NCI-H526 (cell line): ENCODE measurements at places on chromosomes 3 and 15.

DNA sequence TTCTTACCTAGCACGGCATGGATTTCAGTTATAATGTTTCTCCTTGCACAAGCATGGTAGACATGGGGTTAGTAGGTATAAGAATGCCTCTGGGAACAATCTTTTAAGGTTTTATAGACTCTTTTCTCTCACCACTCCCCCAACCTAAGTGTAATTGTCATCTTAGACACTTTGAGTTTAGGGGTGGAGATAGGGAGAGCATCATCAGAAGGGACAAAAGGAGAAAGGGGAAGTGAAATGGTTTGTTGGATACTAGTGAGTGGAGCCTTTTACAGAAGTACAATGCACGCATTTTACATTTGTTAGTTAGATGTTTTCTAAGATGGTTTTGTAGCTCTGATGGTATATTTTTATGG, 189.2 kb downstream of the TP63 start:
- DNase-seq = no peak

GRCh38 chr3:36817806-36818533, 53.6 kb upstream of the DCLK3 start:
- DNase-seq = peak; percentile 23

DNA sequence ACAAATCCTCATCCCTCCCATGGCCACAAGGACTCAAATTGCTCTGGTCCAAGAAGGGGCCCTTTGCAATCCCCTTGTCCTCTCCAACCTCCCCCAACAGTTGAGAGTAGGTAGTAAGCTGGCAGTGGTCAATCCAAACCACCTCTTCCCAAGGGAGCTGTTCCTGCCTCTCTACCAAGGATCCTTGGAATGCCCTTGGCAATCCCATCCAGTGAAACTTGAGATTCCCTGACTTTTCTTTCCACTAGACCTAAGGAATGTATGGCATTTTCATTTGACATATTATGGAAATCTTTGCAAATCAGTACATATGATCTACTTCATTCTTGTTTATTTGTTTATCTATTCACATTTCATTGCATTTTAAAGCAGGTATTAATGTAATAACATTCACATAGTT, 4.8 kb upstream of the RBP2 start:
- no peak for DNase-seq

- DNase-seq = no peak
Measured at GRCh38 chr3:97470481-97470880, 294.1 kb upstream of the ARL6 start.

DNA sequence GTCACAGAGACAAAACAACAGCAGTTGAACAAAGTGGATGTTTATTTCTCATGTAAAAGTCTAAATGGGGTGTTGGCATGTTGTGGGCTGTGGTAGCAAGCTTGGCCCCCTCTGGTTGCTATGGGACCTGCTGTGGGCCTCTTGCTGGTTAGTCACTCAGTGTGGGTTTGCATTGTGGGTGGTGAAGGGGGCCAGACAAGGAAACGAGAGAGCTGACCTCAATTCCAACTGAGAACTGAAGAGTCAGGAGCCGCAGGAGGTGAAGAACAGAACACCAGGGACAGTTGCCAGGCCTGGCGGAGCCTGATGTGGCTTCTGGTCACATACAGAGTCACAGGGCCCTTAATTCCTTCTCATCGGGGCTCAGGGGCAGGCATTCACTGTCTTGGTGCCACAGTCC, 1.9 kb upstream of the ADPGK start:
- DNase-seq = no peak

DNA sequence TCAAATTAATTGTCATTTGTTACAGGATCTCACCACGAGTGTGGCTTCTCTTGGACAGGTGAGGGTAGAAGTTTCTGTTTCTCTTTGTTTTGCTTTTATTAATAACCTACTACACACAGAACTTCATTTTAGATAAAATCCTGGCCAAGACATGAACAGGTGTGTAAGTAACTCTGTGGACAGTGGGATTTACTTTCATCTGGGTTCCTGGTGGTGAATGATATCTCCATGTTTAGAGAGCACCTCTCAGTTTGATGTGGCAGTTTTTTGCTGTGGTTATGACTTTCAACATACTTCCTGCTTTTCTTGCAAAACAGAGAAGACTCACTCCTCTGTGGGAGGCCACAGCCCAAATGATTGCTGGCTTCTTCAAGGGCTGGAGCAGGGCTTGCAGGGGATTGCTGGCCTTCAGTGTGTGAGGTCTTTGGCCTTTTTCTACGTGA, 71.1 kb upstream of the XCR1 start:
- DNase-seq = no peak

DNA sequence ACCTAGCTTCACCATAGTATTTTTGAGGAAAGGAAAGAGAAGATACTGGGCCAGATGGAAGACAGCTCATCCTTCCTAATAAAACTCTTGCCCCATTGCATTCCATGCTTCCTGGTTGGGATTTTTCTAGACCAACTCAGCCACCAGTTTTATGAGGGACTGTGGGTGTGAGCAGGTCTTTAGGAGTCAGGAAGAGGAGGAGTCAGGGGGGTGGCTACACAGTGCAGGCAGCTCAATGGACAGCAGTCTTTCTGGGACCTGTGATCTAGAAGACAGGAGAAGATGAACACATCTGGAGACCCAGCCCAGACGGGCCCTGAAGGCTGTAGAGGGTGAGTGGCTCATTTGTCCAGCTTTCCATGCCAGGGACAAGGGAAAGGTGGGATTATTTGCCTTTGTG, at the start of gene NOX5:
Gene NOX5, plus strand, starts transcription at position 242 of the 400 bp plus-strand sequence. Its CDS starts 41 bp downstream, at position 283.
- DNase-seq = no peak

DNA sequence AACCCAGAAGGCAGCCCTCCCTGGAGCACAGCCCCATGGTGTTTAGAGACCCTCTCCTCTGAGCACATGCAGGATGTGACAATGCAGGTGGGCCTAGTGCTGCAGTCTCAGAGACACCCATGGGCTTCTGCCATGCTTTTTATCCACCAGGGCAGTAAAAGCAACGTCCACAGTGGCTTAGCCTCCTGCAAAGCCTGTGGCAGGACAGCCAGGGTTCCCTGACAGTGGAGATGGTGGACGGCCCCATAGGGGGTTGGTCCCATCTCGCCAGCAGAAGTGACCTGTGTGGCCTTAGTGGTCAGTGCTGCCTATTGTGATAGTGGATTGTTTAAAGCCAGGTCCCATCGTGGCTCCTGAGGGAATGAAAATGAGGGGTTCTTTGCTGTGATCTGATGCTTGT, 46.6 kb downstream of the APBA2 start:
- DNase-seq = no peak

- DNase-seq = no peak
Measured at GRCh38 chr15:72197460-72198355, at the start of gene GRAMD2A. GRAMD2A (minus strand) TSS chr15:72197787.

DNA sequence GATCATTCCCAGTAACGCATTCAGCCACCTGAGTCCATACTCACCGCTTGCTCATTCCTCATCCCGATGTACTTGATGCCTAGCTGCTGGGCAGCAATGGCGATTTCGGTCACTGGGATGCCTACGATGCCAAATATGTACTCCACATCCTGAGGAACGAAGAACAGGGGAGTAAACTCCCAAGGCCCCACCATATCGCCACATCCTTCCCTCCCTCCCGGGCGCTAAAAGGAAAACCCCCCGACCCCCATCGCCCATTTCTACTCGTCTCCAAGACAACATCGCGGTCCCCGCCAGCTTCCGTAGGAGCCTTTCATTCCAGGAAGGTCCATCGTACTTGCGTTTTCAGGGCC, 347 bp downstream of the HACL1 start:
- DNase-seq = no peak

GRCh38 chr3:186754871-186755270, 28.5 kb upstream of the EIF4A2 start:
- DNase-seq = no peak

GRCh38 chr3:58333206-58334012, 717 bp downstream of the PXK start:
- DNase-seq = no peak

DNA sequence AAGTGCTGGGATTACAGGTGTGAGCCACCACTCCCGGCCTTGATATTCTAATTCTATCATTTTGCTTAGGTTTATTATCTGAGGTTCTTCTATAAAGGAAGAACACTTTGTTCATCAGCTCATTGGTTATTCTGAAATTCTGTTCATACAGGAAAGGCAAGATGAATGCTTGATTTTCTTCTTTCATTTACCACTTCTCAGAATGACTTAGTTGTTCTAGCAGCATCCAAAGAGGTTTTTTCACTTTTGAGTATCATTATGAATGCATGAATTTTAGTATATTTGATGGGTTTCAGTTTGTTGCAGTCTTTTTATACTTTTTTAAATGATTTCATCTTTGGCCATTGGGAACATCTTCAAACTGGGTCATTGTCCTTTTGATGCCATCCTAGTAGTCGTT, 51.8 kb downstream of the RNF111 start:
- DNase-seq = no peak

DNA sequence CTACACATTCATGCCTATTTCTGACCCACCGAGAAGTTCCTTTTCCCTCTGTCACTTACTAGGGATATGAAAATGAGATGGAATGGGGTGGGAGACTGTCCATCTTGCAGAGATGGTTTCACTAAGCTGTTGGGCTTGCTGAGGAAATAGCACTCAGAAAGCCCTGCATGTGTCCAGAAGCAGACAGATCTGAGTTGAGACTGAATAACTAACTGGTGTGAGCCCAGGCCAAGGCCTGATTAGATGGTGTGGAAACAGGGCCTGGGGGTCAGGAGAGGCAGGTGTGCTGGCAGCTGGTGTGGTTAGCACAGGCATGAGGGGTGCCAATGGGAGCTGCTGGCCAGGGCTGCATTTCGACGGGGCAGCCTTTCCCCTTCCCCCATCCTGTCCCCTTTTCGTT, 72.1 kb downstream of the CLSTN2 start:
- no peak for DNase-seq

DNA sequence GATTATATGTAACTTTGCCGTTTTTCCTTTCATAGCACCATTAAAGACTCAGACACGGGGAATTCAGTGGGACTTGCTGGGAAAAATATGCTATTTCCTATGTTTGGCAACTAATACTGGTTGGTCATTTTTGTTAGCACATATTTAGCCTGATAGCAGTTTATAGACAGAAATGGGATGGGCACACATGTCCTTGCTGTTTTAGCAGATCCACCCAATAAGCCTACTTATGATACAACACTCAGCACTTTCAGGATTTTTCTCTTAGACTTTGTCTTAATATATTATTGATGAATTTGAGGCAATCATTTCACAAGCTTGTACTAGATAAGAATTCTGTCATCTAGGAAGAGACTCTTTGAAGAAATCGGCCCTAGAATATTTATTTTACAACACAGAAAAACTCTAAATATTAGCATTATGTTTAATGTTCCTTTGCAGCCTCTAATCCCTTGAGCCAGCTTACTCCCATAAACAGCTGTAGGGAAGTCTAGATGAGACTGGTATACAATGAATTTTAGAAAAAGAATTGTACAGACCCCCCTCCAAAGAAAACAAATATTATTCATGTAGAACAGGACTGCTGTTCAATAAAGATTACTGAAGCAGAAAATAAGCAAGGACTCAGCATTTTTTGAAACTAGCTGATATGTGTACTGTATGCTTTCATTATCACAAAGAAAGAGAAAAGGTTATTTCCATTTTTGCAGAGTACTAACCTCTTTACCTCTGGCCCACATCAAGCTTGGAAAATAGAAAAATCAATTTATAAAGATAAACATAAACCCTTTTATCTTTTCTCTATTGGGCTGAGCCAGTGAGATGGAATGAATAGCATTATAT, 656.8 kb upstream of the SGO1 start:
- DNase-seq = peak; percentile 10

- no peak for DNase-seq
Measured at GRCh38 chr15:55194256-55194655, 2.5 kb downstream of the RSL24D1 start.
